Breast epithelium (tissue), 4 donors: ENCODE measurements at places on chromosomes 1 and 21. TPM values are rescaled to one million over a fixed set of nuclear protein-coding genes. Genes with fewer than 3 reads are reported as not detected.

Gene KRTAP19-3
- not detected for total RNA-seq

- peaks cover 19% of the 10 kb centered on the region for H3K4me1 ChIP-seq
- no peaks in the 10 kb centered on the region for H3K36me3 ChIP-seq
Observed at GRCh38 chr1:31643976-31644559, 608 bp downstream of the PEF1 start.

Gene FHAD1
- 1.0 TPM for total RNA-seq

- H3K27me3 ChIP-seq, result no peaks in the 10 kb centered on the region
- H3K4me3 ChIP-seq, result no peak overlapping the region
- H3K4me1 ChIP-seq, result no peaks in the 10 kb centered on the region
- DNase-seq, result peak; percentile 27
- no peaks in the 10 kb centered on the region for H3K36me3 ChIP-seq
Observed at GRCh38 chr1:158285756-158286241, 3.9 kb upstream of the CD1C start.

Gene PTPN22
- 7.2 TPM for total RNA-seq
